Stimulated activated CD4-positive, alpha-beta T cell treated with anti-CD3 and anti-CD28 coated beads, TNF-alpha, amount 100 ng/mL, for 4 hours (primary cell): ENCODE measurements at places on chromosomes 5 and 9.

GRCh38 chr9:22238809-22239684, 207.6 kb upstream of the DMRTA1 start:
- no peak for DNase-seq

- DNase-seq: no peak
These were observed 104.8 kb upstream of the PRDM9 start for GRCh38 chr5:23402585-23402984.

DNA sequence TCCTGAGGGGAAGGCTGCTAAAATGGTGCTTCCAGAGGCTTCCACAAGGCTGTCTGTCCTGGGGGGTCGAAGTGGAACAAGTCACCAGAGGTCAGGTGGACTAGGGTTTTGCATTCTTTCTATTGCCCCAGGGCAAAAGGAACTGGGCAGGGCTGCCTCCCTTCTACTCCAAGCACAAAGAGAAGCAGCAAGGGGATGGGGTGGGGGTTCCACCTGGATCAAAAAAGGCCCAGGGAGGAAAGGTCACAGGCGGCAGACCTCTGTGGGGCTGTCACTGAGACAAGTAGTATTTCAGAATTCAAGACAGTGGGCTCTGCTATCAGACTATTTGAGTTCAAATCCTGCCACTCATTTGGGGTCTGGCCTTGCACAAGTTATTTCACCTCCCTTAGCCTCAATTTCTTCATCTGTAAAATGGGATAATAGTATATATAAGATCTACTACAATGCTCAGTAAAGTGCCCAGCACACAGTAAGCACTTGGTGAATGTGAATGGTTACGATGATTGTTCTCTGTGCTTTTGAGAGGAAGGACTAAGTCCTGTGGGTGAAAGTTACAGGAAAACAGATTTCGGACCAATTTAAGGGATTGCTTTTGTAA, 1.9 kb upstream of the ARSI start:
- no peak for DNase-seq

DNA sequence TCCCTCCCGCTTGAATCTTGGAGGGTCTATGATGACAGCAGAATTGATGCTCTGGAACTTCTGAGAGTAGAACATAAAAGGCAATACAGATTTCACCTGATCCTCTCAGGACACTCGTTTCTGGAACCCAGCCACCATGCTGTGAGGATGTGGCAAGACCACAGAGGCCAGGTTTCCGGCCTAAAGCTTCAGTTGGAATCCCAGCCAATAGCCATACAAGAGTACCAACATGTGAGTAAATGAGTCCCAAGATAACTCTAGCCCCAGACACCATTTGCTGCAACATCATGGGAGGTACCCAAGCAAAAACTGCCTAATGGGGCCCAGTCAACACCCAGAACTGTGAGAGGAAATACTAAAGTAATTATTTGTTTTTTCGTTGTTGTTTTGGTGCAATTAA, 65.7 kb upstream of the MARCHF11 start:
- DNase-seq: no peak

DNA sequence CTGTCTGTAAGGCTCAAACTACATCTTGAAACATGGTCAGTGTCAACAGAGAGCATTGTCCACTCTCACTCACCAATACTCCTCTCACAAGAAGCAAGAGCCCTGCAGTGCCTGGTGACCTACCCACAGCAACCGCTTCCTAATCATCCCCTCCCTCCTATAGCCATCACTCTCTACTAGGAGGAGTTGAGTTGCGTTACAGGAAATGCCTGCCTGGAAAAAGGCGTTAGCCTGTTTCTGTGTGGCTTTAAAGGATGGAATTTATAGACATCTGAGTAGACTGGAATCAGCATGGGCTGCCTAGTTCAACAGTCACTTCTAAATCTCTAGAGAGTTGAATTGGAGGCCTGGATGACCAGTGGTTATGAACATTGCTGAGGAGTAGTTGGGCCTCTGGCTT, 108.3 kb upstream of the FER start:
- DNase-seq: no peak

GRCh38 chr9:116329470-116329869, 175.9 kb downstream of the PAPPA start:
- no peak for DNase-seq

DNA sequence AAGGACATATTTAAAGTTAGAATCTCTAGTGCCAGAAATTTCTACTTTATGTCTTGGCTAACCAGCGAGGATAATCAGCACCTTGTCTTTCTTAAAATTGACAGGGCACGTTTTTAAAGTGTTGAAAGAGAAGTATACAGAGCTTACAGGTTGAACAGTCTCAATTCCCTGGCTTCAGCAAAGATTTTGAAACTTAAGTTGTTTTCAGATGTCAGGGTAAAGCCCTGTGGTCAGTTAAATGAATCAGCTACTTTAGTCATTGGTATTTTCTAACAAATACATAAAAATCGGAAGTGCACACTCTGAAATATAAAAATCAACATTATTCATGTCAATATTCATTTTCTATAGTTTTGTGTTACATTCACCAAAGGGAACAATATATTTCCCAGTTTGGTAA, 29.1 kb downstream of the SNCAIP start:
- DNase-seq: no peak

GRCh38 chr5:159640446-159640845, 275.8 kb upstream of the ADRA1B start:
- no peak for DNase-seq

DNA sequence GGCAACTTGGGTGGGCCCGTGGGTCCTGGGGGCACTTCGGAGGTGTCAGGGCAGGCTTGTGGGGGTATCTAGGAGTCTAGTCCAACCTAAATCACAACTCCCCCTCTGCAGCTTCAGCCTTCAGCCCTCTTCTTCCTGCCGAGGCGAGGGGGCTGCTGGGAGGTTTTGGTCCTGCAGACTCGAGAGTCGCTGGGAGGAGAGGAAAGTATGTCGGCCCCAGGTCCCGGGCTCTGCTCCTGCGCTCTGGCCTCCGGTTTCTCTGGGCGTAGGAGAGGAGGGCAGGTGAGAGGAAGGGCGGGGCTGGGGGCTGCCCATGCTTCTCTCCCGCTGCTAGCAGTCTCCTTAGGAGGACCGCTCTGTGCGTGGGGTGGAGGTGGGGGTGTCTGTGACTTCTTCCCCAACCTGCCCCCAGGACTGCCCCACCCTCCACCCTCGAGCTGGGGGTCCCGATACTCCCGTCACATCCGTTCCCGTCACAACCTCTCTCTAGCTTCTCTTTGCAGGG, 139.8 kb upstream of the COL5A1 start:
- DNase-seq: no peak

- no peak for DNase-seq
These were observed 3.6 kb downstream of the RIC1 start for GRCh38 chr9:5632540-5632939.

GRCh38 chr5:102832445-102832844, 77.3 kb downstream of the PAM start:
- no peak for DNase-seq

DNA sequence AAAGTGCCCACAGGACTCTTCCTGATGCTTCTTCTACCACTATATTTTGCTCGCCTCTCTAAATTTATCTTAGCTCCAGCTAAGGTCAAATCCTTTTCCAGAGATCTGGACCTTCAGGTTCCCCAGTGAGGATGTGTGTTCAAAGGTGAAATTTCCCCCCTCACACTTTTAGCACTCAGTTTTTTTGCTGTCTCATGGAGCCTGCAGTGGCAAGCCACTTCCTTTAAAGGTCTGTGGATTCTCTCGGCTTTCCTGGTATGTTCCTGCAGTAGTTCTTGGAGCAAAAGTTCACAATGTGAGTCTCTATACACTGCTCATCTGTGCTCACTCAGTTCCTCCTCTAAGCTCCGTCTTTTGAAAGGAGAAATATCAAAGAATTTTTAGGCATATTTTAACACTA, 181.4 kb downstream of the LURAP1L start:
- no peak for DNase-seq

DNA sequence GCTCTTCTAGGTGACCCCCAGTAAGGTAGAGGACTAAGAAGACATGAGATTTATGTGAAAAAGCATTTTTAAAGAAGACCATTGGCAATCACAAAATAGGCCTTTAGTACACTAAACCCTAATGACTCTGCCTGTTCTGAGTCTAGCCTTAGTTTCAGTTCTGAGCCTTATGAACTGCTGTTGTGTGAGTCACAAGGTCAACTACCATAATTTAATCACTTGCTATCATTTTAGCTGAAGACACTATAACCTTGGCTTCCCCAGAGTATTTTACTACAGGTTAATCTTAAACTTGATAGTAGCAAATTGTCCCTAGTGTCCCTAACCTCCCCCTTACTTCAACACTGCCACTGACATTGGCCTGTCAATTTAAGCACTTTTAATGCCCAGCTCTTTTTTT, 34.4 kb downstream of the APC start:
- DNase-seq: no peak
